ENCODE measurements at places on chromosomes 2 and 18. TPM values are rescaled to one million over a fixed set of nuclear protein-coding genes. Genes with fewer than 3 reads are reported as not detected.
A peak's percentile ranks its signal among the peaks of the same experiment; 100 is the strongest.

The TUBA4B gene
- total RNA-seq: not detected

The EFEMP1 gene
- total RNA-seq: 301 TPM

The RAMP1 gene
- total RNA-seq: 11.1 TPM

The CYP26B1 gene
- 3.8 TPM for total RNA-seq

The GALNT3 gene
- total RNA-seq: 25.8 TPM

The CLEC4F gene
- 1.2 TPM for total RNA-seq

The DAW1 gene
- not detected for total RNA-seq

The SCG2 gene
- 0.61 TPM for total RNA-seq

The EPHA4 gene
- 31.9 TPM for total RNA-seq

DNA sequence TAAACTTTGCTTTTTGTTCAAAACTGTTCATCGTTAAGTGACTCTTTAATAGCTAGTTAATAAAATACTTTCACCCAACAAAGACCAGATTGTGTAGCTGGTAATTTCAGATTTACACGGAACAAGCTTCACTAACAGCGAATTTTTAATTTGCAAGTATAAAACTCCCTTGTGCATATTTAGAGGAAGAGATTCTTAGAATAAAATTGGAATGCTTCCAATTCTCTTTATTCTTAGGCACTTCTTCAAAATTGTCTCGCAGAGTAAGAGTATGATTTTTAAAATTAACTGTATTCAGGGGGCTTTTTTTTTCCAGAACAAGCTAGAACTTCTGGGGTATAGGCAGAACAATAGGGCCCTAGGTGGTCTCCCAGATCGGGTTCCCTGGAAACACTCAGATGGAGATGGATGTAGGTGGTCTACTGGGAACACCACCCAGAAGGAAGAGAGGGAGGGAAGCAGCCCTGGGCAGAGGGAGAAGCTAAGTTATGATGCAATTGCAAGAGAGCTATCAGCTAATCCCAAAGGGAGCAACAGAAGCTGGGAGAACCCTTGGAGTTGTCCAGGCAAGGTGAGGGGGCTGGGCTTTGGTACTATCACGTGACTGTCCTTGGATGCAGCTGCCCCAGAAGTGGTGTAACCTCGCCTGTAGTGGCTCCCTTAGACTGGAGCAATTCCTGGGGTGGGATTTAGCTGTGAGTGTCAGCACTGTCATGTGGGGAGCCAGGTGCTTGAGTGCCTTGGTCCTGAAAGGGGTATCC lies 151.7 kb upstream of the ASB18 start:
- no peak for DNase-seq

DNA sequence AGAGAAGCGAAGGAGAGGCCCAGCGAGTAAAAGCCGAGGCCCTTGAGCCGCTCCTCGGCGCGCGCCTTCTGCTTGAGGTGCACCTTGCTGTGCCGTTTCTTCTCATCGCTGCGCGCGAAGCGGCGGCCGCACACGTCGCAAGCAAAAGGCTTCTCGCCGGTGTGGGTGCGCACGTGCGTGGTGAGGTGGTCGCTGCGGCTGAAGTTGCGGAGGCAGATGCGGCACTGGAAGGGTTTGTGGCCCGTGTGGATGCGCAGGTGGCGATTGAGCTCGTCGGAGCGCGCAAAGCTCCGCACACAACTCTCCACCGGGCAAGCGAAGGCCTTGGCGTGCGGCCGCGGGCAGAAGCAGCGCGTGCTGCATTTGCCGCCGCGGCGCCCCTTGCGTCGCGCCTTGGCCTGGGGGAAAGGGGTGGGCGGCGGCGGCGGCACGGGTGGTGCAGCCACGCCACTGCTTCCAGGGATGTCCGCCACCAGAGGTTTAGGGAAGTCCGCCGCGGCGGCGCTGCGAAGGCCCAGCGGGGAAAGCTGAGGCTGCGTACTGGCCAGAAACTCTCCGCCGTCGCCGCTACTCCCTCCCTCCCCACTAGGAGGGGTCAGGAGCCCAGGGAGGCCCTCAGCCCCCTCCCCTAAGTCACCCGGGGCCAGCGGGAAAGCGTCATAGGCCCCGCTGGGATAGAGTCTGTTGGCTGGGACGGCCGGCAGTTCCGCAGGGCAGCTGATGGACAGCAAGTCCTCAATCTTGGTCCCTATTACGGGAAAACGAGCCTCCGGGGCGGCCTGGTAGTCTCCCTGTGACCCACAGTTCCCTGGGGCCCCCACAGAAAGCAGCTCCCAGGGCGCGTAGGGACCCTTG lies 1.7 kb downstream of the EGR4 start:
- DNase-seq: no peak

- DNase-seq: no peak
Measured at GRCh38 chr18:75478996-75479880, 51.7 kb upstream of the SMIM21 start.

GRCh38 chr18:22394428-22394827 lies 23.3 kb downstream of the CTAGE1 start:
- DNase-seq: no peak

DNA sequence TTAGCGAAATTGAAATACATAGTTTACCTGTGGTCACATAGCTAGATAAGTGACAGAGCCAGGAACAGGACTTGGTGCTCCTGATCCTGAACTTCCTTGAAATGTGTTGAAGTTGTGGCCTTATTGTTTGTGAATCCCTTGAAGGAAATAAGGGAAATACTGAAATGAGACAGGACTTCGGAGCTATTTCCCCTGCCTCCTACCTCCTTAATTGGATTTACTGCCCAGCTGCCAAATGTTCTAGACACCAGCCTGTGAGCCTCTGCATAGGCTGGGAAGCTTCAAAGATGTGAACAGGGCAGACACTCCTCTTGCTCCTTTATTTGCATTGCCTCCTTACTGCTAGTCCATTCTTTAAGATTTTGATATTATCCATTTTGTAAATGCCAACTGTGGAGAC lies 135.2 kb downstream of the PRPF40A start:
- DNase-seq: no peak

DNA sequence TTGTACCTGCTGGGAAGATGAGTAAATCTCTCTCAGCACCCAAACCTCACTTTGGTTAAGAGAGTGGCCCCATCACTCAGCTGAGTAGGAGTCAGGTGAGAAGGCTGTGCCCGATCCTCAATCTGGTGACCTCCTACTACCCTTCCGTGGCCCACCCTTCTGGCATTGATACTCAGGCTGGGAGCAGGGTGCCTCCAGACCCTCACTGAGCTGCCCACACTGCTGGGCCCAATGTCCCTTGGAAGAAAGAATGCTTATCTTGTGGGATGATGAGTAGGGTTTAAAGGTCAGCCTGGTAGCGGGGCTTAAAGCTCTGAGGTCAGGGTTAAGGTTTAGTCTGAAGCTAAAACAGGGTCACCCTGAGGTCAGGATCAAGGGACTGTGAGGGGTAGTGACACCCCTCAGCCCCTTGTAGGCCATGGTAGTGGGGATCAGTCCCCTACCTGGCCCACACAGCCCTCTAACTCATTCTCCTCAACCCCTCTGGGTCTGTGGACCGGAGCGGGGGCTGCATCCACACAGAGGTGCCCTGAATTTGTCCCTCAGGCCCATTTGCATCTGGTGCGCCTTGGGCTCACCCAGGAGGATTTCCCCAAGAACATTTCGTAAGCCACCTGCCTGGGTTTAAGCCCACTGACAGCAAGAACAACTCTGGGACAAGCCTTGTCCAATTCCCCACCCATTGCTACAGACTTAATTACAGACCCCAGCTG lies 123.8 kb downstream of the CYP26B1 start:
- no peak for DNase-seq

DNA sequence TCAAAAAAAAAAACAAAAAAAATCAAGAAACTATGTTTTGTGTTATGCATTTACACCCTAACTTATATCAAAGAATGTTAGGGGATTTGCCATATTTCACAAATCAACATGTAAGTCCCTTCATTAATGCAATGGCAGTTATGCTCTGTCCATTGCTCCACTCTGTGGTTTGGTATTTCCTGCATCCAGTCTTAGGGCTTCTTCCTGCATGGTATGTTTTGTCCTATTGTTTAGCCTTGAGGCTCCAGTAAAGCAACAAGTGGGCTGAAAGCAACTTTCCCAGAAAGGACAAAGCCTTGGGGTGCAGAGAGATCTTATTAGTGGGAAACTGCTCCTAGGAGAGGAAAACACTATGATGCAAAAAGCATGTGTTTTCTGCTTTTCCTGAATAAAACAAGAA lies 474.1 kb downstream of the IRS1 start:
- DNase-seq: no peak

DNA sequence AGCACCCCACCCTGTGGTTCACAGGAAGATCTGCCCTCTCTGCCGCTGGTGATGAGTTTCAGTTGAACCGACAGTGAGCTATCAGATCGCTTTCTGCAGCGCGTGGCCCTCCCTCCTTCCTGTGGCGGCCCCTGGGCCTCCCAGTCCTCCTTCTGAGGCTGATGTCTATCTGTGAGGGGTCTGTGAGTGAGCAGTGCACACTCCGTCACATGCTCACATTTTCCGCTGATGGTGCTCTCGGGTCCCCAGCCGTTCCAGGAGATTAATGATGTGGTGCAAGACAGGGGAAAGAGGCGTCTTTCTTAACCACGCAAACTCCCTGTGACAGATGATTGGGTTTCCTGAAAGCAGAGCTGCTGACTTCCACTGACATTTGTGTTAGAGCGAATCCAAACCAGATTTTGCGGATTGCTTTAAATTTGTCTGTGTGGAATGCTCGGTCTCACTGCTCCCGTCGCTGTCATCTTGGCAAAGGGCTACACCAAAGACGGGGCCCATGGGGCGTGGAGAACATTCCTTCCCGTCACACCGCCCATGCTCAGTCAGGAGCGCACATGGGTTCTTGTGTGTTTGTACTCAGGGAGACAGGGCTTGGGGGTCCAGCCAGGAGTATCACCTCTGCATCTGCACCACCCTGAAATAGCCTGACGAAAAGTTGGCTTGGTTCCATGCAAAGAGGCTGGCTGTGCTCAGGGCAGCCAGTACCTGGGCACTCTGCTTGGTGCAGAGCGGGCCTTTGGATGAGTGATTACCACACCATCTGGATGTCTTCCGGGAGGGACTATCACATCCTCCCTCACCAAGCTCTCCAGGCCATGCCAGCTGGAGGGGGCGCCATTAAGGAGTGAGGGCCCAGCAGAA lies 154.7 kb upstream of the HS6ST1 start:
- peak; percentile 65 for DNase-seq

GRCh38 chr18:5295231-5295920 lies at the start of gene ZBTB14:
ZBTB14 (minus strand) TSS chr18:5295726; CDS start chr18:5293246, 2,480 bp downstream.
- peak; percentile 88 for DNase-seq

DNA sequence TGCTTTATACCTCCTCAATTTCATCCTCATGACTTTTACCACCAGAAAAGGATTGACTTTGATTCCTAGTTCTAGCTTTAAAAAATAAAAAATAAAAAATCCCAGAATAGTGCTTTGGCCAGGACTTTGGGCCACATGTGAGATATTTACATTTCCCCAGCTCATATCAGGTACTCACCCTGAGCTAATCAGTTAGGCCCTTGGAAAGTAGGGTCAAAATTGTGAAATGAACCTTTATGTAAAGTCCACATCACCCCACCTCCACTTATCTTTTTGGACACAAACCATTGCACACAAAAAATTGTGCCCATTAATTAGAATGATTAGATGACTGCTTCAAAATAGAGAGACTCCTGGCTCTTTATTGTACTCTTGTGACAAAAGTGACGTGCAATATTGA lies 17.2 kb downstream of the ME2 start:
- no peak for DNase-seq

- DNase-seq: no peak
Measured at GRCh38 chr2:199606193-199606780, 148.5 kb upstream of the SATB2 start.

DNA sequence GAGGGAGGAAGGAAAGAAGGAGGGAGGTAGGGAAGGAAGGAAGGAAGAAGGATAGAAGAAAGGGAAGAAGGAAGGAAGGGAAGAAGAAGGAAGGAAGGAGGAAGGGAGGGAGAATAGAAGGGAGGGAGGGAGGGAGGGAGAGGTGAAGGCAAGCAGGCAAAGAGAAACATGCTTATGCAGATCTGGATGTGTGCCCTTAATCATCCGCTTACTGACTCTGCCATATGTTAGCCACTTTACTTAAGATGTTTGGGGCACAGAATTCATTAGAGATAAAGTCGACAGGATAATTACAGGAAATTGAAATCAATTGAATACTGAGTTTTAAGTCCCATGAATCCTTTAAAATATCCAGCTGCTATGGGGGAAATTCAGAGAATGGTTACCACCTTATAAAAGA lies 334.2 kb downstream of the GRB14 start:
- DNase-seq: no peak

DNA sequence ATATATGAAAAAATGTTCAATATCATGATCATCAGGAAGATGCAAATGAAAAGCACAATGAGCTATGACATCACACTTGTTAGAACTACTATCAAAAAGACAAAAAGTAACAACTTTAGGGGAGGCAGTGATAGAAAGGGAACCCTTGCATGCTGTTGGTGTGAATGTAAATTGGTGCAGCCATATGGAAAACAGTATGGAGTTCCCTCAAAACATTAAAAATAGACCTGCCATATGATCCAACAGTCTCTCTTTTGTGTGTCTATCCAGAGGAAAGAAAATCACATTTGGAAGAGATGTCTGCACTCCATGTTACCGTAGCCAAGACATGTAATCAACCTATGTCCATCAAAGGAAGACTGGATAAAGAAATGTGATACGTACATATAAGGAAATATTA lies 92.3 kb upstream of the ALKAL2 start:
- DNase-seq: no peak

DNA sequence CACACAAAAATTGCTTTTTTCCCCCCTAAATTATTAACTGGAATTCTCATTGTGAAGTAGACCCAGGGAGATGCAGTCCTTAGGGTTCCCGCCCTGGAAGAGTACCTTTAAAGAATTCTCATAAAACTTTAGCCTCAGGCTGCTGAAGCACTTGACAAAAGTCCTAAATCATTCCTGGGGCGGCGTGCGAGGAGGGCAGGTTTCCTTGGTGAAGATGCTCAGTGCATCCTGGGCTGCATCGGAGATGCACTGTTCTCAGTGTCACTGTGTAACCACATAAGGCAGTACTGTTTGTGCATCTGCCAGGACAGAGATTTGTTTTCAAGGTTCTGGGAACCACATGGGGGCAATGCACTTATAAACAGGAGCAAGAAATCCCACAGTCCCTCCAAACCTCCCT lies 62.6 kb downstream of the ZNF236 start:
- DNase-seq: no peak

DNA sequence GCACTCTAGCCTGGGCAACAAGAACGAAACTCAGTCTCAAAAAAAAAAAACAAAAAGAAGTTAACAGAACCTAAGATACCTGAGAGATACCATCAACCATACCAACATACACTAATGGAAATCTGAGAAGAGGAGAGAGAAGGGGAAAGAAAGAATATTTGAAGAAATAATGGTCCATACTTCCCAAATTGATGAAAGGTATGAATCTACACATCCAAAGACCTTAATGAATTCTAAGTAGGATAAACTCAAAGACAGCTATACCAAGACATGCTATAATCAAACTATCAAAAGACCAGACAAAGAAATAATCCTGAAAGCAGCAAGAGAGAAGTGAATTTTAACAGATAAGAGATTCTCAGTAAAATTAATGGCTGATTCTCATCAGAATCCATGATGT lies 109.6 kb downstream of the TRABD2A start:
- DNase-seq: no peak
